Fibroblast of skin of back (primary cell): ENCODE measurements at places on chromosomes 4 and X.

GRCh38 chr4:23135792-23136645, 443.3 kb downstream of the GBA3 start:
- peak; percentile 82 for DNase-seq

GRCh38 chrX:69387567-69388487, 116.3 kb upstream of the NALF2 start:
- peak; percentile 38 for DNase-seq

DNA sequence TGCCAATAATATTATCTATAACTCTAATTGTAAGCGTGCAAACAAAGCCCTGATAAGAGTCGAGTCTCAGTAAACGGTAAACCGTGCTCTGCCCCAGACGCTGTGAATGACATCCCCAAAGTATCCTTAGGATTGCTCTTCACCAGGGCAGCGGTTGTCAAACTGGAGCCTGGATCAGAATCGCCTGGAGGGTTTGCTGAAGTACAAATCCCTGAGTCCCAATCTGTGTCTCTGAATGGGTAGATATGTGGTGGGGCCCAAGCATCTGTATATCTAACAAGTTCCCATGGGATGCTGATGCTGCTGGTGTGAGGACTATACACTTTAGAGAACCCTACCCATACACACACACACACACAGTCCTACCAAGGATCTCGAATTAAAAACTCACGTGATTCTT, 813 bp upstream of the APBB2 start:
- DNase-seq, result no peak

GRCh38 chr4:83546786-83547185, 10.9 kb downstream of the GPAT3 start:
- DNase-seq, result no peak

DNA sequence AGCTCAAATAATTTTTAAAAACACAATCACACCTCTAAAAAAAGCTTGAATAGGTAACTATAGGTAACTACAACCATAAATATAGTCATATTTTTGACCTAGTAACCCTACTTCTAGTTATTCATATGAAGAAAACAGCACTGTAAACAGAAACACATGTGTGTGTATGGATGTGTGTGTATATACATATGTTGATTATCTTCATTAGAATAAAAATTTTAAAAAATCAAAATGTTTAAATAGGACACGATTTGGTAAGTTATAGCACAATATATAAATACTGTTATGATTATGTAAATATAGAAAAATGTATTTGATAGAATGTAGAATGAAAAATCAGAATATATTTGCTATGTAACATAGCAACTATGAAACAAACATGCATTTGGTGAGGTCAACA, 258.1 kb upstream of the GK2 start:
- DNase-seq, result no peak

- DNase-seq, result peak; percentile 45
Observed at GRCh38 chrX:78747489-78747888, at the start of gene LPAR4. TSS of gene LPAR4 (plus strand) at chrX:78747720. CDS start at chrX:78754870, 7,150 bp downstream.

GRCh38 chr4:140304346-140304745, 69.1 kb upstream of the SCOC start:
- DNase-seq, result no peak

- DNase-seq, result peak; percentile 13
Observed at GRCh38 chr4:26821677-26822503, 38.8 kb upstream of the STIM2 start.

- DNase-seq, result peak; percentile 50
Observed at GRCh38 chrX:39935411-39936064, 162.2 kb downstream of the BCOR start.

DNA sequence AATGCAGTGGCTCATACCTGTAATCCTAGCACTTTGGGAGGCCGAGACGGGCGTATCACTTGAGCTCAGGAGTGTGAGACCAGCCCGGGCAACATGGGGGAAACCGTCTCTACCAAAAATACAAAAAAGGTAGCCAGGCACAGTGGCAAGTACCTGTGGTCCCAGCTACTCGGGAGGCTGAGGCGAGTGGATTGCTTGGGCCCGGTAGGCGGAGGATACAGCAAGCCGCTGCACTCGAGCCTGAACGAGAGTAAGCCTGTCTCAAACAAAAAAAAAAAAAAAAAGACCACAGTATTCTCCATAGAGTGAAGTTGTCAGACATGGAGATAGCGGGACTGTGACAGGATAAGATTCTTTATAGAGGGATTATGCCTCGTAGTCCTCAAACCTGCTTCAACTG, 76.1 kb upstream of the SH3RF1 start:
- DNase-seq, result no peak
